Stimulated activated CD4-positive, alpha-beta T cell treated with anti-CD3 and anti-CD28 coated beads, Interleukin-4, amount 100 ng/mL, for 4 hours (primary cell): ENCODE measurements at places on chromosomes 1 and 21.

DNA sequence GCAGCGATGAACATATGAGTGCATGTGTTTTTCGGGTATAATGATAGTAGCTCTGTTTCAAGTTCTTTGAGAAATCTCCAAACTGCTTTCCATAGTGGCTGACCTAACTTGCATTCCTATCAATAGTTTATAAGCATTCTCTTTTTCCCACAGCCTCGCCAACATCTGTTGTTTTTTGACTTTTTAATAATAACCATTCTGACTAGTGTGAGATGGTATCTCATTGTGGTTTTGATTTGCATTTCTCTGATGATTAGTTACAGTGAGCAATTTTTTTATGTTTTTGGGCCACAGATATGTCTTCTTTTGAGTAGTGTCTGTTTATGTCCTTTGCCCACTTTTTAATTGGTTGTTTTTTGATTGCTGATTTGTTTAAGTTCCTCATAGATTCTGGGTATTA is 10.6 kb upstream of the RUNX1 start:
- no peak for DNase-seq

DNA sequence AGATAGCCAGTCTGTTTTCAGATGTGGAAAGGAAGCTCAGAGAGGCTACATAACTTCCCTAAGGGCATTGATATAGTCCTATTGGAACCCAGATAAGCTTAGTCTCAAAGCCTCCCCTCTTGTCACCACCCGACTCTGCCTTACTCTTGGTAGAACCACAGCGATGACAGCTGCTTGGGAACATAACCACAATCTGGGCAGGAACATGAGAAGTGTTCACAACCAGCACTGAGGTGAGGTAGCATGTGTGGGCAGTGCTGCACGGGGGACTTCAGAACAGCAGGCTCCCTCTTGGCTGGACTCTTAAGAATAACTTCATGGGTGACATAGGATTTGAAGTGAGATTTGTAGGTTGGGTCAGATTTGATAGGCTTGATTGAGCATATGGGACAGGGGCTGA is 9.3 kb upstream of the S100A10 start:
- no peak for DNase-seq

- DNase-seq: no peak
These were observed 58.7 kb downstream of the NRDC start for GRCh38 chr1:51819810-51820209.

DNA sequence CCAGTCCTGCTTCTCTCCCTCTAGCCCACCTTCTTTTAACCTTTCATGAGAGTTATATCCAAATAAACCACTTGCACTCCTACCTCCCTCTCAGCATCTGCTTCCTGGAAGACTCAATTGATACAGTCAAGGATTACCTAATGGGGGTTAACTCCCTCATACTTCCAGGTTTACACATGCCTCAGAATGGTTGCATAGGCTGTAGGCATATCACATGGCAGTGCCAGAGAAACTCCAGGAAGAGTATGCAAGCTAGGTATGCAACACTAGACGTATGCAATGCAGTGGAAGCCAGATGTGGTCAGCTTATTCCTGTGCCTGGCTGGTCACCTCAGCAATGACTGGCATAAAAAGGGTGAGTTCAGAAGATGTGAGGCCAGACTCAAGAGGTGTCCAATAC is 32.7 kb upstream of the VANGL1 start:
- no peak for DNase-seq
